Tibial artery (tissue), 4 donors: ENCODE measurements at places on chromosomes 1 and 21.

- no peak for DNase-seq
Measured at GRCh38 chr21:40829791-40830190, 17.2 kb downstream of the DSCAM start.

GRCh38 chr1:21961337-21961736 lies 15.5 kb upstream of the CELA3B start:
- DNase-seq: no peak

GRCh38 chr1:112998592-112999235 lies 42.7 kb upstream of the SLC16A1 start:
- peak; percentile 84 for DNase-seq

GRCh38 chr1:6298940-6299465 lies 38.1 kb upstream of the GPR153 start:
- no peak for DNase-seq

GRCh38 chr1:209168204-209168603 lies 415.3 kb upstream of the CAMK1G start:
- no peak for DNase-seq

DNA sequence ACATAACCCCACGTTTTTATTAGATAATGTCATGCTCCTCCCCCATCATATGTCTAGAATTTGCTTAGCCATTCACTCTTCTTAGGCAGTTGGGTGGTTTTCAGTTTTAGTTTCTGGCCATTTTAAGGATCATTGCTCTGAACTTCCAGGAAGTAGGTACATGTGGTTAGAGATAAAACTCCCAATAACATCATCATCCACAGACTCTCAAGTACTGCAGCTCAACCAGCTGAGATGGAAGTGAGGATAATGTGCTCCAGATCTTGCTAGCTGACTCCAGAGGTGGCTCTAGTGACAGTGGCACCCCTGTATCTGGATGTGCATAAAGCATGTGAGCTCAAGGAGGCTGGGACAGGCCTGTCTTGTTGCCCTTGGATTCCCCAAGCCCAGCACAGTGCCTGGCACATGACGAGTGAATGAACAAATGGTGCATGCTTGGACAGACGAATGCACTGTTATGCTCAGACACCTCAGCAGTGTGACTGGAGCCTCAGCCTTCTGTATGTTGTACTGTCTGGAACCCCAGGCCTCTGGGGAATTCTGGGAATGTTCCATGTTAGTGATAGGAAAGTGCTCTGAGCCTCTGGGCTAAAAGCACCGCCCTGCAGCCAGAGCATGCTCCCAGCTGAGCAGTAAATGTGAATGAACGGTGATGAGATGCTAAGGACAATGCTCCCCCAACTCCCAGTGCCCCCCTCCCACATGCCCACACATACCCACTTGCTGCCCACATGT lies 16.4 kb upstream of the KCNN3 start:
- DNase-seq: no peak

GRCh38 chr21:34640858-34641257 lies 25.9 kb upstream of the RCAN1 start:
- no peak for DNase-seq
